ENCODE measurements at places on chromosomes 12 and 14. TPM values are rescaled to one million over a fixed set of nuclear protein-coding genes. Genes with fewer than 3 reads are reported as not detected.

- no peak for DNase-seq
Observed at GRCh38 chr14:100035700-100036099, 29.5 kb upstream of the EVL start.

- DNase-seq: no peak
Observed at GRCh38 chr12:44155358-44155757, 319.5 kb downstream of the TMEM117 start.

- no peak for DNase-seq
Observed at GRCh38 chr14:67837011-67837624, 17.5 kb downstream of the RAD51B start.

The KRT72 gene
- total RNA-seq: not detected

GRCh38 chr12:109719123-109720022 is 5.7 kb downstream of the FAM222A start:
- DNase-seq: no peak

DNA sequence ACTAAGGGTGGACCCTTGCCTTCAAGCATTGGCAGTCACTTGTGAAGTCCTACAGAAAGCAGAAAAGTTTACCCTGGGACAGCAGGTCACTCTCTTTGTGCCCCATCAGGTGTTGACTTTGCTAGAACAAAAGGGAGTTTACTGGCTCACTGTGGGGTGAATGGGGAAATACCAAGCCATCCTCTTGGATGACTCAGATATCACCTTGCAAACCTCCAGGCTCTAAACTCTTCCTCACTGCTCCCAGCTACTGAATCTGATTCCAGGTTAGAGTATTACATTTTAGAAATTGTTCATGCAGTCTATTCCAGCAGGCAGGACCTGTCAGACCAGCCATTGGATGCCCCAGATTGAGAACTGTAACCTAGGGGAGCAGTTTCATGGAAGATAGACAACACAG is 7.3 kb upstream of the EDDM3B start:
- DNase-seq: no peak

The TAS2R43 gene
- total RNA-seq: 3.0 TPM

Measured in ureter (tissue), 1 donor.